GM12891 (cell line): ENCODE measurements at places on chromosomes 7 and 10.

DNA sequence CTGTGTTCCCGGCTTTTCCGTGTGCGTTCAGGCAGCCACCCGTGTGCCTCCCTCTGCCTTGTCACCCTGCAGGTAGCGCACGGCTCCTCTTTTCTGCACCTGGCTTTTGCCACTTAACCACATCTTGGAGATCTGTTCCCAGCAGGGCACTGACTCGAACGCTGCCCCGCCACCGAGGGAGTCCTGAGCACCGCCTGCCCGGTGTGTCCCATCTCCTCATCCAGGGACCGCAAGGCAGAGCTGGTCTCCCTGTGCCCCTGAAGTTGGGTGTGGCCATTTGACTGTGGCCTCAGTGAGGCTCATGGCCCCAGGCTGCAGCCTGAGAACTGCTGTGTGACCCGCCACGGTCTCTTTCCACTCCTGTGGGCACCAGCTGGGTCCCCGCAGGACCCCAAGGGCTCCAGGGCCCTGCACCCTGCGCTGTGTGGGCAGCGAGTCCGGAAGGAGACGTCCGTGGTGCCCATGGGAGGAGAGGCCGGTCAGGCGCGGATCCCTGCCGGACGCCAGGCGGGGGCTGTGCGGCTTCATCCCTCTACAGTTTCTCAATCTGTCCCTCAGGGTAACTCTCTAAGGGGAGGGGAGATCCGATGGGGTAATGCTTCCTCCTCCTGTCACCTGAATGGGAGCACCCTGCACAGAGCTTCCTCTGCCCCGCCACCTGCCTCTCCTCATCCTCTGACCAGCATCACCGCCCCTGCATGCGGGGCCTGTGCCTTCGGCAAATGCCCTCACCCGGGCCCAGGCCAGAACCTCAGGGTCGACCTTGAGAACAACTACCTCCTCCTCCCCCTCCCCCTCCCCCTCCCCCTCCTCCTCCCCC, 1.8 kb upstream of the INTS1 start:
- DNase-seq, result no peak

DNA sequence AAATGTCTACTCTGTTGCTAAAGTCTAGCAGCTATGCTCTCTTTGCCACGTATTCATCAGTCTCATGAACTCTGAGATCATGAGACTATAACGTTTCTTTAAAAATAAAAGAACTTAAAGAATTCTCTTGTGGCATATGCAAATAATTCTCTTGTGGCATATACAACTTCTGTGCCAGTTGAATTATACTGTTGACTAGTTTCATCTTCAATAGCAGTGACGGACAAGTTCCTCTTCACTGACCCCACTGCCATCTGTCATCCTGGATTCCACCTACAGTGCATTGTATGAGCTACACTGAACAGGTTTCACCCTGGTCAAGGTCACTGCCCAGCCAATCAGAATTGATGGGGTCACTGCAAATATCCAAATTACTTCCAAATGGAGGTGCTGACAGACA, 88.2 kb downstream of the CD36 start:
- DNase-seq, result no peak

GRCh38 chr7:128811631-128812430, 18.4 kb upstream of the FLNC start:
- no peak for DNase-seq

GRCh38 chr10:132139526-132139925, 47.2 kb upstream of the DPYSL4 start:
- DNase-seq, result no peak

GRCh38 chr7:64314566-64314965, 805 bp downstream of the ZNF736 start:
- no peak for DNase-seq

GRCh38 chr10:128916383-128916782, 550.7 kb upstream of the MGMT start:
- DNase-seq, result no peak

GRCh38 chr7:14714161-14714728, 188.3 kb downstream of the DGKB start:
- peak; percentile 13 for DNase-seq

DNA sequence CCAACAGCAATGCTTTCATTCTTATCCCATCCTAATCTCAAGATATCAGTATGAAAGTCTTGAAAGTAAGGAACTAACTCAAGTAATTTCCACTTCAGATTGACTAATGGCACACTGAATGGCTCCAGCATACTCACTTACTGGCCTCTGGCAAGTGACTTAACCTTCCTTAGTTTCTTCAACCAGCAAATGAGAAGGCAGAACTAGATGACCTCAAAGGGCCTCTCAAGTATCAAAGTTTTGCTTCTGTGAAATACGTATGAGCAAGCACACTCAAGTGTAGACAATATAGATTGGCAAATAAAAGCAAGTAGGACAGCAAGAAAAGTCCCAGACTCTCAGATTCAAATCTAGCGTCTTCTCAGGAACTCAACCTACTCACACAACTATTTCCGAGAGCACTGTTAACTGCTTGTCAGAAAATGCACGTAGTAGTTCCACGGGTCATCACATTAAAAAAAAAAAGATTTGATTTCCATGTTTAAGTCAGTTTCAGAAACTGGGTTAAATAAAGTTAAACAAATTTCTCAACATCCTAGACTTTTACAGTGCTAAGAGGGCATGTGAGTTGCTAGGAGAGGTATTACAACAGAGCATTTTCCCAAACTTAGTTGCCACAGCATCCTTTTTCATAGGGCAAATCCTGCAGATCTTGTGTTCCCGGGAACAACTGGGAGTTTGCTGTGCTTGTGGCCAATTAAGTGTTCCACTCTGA, 276.9 kb upstream of the KLF14 start:
- no peak for DNase-seq

- no peak for DNase-seq
These were observed 283.5 kb upstream of the PPP2R2D start for GRCh38 chr10:131617113-131617858.

DNA sequence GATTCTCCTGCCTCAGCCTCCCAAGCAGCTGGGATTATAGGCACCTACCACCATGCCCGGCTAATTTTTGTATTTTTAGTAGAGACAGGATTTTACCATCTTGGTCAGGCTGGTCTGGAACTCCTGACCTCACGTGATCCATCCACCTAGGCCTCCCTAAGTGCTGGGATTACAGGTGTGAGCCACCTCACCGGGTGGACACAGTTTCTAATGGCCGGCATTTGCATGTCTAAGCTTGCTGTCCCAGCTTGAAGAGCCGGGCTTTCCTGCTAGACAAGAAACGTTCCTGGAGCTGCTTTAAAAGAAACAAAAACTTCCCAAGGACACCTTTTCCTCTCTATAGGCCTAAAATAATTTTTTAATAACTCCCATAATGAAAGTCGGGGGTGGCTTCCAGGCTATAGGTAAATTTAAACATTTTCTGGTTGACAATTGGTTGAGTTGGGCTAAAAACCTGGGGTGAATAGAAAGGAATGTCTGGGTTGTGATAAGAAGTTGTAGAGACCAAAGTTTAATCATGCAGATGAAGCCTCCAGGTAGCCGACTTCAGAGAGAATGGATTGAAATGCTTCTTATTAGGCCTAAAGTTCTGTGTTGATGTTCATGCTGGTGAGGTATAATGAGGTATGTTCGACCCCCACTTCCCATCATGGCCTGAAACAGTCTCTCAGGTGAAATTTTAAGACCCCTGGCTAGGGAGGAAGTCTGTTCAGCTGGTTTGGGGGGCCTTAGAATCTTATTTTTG, 8.8 kb downstream of the ACADSB start:
- DNase-seq, result no peak

GRCh38 chr10:109953766-109954165, 30.5 kb upstream of the XPNPEP1 start:
- no peak for DNase-seq

DNA sequence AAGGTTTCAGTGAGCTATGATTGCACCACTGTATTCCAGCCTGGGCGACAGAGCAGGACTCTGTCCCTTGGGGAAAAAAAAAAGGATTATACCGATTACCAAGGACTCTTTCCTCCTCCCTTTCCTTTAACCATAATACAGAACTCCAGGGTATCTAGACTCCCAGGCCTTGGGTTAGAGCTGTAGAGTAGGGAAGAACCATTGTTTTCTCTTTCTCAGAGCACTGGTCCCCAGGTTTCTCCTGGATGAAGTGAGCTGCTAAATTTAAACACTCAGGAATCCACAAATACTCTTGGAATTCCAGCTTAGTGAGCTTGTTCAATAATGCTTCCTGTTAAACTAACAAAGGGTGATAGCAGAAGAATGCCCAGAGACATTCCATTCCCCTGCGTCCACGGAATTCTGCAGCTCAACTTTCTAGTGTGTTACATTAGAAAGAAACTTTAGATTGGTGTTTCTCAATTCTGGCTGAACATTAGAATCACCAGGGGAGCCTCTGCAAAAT, 14.6 kb upstream of the RPEL1 start:
- DNase-seq, result no peak

- DNase-seq, result no peak
These were observed 106.6 kb upstream of the FAM204A start for GRCh38 chr10:118448744-118449143.

DNA sequence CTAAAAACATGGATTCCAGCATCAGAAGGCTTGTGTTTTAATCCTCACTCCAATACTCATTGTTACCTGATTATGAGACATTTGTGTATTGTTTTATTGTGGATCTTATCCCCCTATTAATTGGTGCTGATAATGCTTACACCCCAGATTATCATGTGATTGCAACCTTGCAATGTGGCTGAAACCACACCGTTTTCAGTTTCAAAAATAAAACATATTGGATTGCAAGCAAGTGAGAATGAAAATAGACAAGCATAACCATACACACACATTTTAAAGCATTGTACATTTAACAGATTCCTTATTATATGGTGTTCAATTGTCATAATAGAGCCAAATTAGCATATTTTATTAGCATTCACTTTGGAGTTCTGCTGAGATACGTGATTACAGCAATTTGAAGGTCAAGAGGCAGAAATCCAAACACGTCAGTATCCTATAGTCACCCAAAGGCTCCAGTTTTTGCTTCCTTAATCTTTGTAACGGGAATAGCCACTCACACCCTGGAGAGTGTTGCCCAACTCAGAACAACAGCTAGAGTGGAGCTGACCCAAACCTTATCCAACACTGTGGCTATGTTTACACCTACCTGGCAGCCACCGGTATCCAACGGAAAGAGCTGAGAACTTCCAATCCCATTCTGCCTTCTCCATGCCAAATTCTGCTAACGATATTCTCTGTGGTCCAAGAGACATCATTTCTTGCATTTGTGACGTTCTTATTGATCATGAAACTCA, 317.1 kb upstream of the KLF6 start:
- no peak for DNase-seq

GRCh38 chr10:114367351-114368056, 36.8 kb downstream of the AFAP1L2 start:
- DNase-seq, result no peak

DNA sequence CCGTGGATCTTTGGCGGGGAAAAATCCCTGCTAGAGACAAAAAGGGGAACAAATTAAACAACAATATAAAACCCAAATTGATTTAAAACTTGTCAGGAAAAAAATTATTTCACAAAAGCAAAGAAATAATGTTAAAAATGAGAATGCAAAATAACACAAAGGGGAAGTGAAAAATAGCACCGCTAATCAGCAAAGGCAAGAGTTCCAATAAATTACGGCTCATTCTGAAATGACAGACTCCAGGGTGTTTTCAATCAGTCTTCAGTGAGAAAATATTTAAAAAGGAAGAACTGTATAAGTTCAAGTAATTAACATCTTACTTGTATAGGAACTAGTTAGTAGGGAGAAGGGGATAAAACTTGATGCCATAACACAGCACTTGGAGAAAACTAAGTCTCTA, 336.8 kb downstream of the LRRTM3 start:
- DNase-seq, result no peak

- no peak for DNase-seq
These were observed 171.9 kb upstream of the CACNA2D1 start for GRCh38 chr7:82615527-82615926.

- no peak for DNase-seq
These were observed 201.0 kb downstream of the CSTF2T start for GRCh38 chr10:51498424-51498823.

DNA sequence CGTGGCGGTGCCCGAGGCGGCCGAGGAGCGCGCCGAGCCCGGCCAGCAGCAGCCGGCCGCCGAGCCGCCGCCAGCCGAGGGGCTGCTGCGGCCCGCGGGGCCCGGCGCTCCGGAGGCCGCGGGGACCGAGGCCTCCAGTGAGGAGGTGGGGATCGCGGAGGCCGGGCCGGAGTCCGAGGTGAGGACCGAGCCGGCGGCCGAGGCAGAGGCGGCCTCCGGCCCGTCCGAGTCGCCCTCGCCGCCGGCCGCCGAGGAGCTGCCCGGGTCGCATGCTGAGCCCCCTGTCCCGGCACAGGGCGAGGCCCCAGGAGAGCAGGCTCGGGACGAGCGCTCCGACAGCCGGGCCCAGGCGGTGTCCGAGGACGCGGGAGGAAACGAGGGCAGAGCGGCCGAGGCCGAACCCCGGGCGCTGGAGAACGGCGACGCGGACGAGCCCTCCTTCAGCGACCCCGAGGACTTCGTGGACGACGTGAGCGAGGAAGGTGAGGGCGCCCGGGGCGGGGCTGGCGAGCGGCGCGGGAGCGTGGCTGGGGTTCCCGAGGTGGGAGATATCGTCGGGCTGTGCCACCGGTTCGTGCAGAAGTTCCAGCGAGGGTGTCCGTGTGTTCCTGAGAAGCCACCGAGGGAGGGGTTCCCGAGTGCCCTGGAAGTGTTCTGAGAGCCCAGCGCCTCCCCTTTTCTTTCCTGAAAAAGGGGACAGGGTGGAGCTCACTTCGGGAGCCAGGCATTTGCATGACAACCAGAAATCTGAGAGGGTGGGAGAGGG, 495 bp downstream of the EIF3B start:
- DNase-seq, result no peak

DNA sequence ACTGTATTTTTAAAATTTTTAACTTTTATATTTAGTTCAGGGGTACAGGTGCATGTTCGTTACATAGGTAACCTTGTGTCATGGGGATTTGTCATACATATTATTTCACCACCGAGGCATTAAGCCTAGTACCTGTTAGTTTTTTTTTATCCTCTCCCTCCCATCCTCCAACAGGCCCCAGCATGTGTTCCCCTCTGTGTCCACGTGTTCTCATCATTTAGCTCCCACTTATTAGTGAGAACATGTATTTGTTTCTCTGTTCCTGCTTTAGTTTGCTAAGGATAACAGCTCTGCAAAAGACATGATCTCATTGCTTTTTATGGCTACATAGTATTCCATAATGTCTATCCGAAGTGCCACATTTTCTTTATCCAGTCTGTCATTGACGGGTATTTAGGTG, 22.4 kb upstream of the ITGA8 start:
- DNase-seq, result no peak

GRCh38 chr7:45575501-45576248, 1.5 kb downstream of the ADCY1 start:
- DNase-seq, result no peak

GRCh38 chr10:12716042-12716441, 285.5 kb downstream of the CCDC3 start:
- no peak for DNase-seq

DNA sequence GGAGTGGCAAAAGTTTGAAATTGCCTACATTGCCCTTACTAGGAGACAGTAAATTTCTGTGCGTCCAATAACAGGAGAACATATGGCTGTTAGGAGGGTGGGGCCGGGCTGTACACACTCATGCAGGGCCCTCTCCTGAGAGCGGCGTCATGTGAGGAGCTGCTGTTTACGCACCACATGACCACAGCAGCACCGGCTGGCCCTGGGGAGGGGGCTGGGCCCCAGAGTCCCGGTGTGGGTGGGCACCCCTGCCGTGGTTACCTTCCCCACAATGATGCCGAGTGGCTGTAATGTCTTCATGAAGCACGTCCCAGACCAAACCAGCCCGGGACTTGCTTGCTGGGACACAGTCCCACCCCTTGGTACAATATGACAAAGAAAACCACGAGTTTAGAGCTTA, 308.7 kb downstream of the DNAJB6 start:
- no peak for DNase-seq

GRCh38 chr10:15189133-15189885, 20.8 kb upstream of the NMT2 start:
- DNase-seq, result no peak
